Caudate nucleus (tissue), 63 donors: ENCODE measurements at places on chromosomes 3 and 15.

DNA sequence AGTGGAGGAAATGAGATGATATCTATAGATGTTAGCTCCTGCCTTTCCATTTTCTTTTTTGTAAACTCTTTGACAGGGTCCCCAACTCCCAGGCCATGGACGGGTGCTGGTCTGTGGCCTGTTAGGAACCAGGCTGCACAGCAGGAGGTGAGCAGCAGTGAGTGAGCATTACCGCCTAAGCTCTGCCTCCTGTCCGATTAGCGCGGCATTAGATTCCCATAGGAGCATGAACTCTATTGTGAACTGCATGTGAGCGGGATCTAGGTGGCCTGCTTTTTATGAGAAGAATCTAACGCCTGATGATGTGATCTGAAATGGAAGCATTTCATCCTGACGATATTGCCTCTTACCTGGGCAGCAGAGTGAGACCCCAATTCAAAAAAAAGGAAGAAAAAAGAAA is 56.8 kb upstream of the CHD2 start:
- no peak for DNase-seq

DNA sequence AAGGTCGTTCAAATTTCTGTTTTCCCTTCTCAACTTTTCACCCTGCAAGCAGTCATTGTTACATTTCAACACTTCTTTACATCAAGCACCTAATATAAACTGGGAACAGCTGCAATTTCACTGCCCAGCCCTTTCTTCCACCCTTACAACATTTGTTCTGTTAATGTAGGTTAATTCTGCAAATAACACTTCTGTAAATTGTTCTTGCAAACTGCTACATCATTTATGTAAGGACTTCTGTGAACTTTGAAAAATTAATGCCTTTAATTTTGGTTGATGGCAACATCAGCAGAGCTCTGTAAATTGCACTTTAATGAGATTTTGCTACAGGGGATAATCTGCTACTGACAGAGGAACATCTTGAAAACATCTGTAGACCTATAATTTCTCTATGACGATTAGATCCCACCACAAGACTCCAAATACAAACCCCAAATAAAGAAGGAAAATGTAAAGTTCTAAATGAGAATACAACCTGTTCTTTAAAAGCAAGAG is 93.5 kb downstream of the ZIC4 start:
- no peak for DNase-seq

DNA sequence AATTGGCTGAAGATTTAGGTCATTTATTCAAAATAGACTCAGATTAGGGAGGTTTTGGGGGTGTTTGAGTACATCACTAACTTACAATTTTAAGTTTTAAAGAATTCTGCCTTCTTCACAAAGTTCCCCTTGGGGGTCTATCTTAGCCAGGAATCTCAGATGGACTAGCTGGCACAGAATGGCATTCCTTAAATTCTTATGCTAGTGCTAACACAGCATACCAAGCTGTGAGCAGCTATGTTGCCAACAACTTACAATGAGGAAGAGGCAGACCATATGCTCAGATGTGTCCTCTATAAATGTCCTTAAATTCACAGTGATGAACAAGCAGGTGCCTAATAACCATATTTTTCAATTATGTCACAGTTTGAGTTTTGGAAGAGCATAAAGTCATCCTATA is 60.9 kb upstream of the NPHP3 start:
- no peak for DNase-seq

GRCh38 chr15:49063402-49064280 is 17.4 kb upstream of the SECISBP2L start:
- DNase-seq: no peak

DNA sequence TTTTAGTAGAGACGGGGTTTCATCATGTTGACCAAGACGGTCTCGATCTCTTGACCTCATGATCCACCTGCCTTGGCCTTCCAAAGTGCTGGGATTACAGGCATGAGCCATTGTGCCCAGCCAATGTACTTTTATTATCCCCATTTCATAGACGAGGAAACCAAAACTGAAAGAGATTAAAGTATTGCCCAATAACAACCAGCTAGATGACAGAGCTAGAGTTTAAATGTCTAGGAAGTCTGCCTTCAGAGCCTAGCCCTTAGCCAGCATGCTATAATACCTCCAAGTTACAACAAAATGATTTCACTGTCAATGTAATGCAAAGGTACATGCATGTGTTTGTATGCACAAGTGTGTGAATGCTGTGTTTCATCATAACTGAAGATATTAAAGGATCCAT is 389.4 kb upstream of the RBMS3 start:
- no peak for DNase-seq

- no peak for DNase-seq
Observed at GRCh38 chr3:10160346-10160745, 4.4 kb upstream of the IRAK2 start.

- no peak for DNase-seq
Observed at GRCh38 chr3:135440233-135440632, 525.3 kb upstream of the PPP2R3A start.

DNA sequence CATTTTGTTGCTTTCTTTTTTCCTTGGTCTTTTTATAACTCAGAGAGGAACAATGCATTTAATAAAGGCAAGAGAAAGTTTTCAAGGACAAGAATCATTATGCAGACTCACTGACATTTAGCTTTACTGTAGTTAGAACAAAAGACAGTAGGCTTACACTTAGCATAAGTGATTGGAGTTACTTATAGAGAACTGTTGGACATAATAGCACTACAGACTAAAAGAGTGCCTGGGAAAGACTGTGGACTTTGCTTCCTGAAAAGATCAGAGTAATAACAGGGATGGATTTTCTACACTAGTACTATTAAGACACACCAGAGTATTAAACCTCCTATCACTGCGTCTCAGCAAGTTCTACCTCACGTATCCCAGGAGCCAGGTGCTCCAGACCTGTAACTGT is 39.3 kb upstream of the SPRED1 start:
- DNase-seq: no peak

GRCh38 chr3:185680231-185680630 is 94.1 kb downstream of the SENP2 start:
- no peak for DNase-seq

GRCh38 chr3:27554706-27555105 is 70.5 kb upstream of the SLC4A7 start:
- no peak for DNase-seq
